ENCODE measurements at places on chromosomes 13 and 19. TPM values are rescaled to one million over a fixed set of nuclear protein-coding genes. Genes with fewer than 3 reads are reported as not detected.

- DNase-seq = no peak
These were observed 18.0 kb upstream of the CD70 start for GRCh38 chr19:6608940-6609339.

DNA sequence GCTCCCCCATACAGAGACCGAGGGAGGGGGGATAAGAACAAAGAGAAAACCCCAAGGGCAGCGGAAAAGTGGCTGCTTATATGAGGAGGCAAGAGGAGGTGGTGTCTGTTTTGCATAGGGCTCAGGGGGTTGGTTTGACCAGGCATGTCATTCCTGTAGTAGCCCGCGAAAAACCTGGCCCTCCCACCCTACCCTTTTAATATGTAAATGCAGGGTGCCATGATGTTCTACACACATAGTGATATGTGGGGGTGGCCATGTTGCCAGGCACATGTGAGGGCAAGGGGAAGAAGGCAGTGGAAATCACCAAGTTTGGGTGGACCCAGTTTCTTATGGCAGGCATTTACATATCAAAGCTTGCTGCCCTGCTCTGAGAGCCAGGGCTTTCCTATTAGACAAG, 203.5 kb upstream of the UBL3 start:
- no peak for DNase-seq

DNA sequence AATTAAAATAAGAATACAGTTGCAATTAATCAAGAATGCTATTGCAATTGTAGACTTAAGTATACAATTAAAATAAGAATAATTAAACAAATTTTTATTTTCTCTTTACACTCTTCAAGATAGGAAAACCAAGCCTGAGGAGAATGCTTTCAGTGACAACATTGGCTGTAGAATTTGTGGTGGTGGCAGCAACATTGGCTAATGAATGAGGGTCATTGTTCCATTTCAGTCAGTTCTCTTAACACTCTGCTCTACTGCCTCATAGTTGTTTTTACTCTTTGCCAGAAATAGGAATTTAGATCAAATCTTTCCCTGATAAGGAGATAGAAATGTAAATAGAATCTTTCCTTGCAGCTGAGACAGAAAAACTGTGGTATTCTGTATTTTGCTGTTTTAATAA, 391.6 kb downstream of the PCDH20 start:
- DNase-seq = no peak

DNA sequence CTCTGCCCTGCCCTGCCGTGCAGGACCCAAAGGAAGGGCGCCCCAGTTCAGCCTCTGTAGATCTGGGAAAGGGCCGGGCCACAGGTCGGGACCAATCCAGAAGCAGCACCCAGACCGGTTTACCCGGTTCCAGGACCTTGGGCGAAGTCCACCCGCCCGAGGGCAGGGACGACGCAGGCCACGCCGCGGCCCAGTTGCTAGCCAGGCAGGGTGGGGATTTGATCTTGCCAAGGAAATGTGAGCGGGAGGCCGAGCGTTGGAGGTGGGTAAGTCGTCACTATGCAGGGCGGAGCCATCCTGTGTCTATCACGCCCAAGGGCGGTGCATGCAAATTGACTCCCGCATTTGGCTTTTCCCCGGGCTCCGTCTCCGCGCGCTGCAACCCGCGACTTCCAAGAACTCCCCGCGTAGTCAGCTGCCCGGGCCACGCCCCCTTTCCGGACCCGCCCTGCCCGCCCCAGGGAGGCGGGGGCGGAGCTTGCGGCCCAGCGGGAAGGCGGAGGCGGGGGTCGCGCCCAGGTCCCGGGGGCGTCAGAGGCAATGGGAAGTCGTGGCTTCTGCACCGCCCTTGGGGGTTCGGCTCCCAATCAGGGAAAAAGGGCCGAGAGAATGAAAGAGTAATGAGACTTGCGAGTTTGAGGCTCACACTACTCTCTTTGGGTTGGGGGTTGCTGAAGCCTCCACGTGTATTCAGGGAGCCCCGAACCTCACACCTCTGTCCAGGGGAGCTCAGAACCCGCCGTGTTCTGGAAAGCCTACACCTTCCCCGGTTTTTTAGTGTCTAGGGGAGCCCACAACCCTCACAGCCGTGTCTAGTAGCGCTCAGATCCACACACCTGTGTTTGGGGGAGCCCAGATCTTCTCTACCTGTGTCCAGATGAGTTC, 12.8 kb downstream of the IER2 start:
- DNase-seq = peak; percentile 99

DNA sequence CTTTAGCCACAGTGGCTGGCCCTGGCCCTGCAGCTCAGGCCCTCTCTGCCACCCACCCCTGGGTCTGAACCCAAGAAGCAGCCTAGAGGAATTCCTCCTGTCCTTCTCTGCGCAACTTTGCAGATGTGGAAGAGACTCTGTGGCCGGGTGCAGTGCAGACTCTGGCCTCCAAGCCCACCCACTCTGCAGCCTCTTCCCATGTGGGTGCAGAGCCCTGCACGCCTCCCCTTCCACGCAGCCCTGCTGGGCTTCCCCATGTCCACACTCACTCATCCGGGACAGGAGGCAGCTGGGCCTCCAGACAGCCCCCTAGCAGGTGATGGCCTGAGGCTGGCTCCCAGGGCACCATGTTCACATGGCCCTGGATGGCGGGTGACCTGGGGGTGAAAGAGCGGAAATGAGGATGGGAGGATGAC, 2.5 kb downstream of the TEX29 start:
- peak; percentile 88 for DNase-seq

The ZNF486 gene
- total RNA-seq = 2.9 TPM
